Activated CD8-positive, alpha-beta memory T cell treated with anti-CD3 and anti-CD28 coated beads, Interleukin-2, amount 50 U/mL, for 4 hours (primary cell): ENCODE measurements at places on chromosomes 12 and 14.

DNA sequence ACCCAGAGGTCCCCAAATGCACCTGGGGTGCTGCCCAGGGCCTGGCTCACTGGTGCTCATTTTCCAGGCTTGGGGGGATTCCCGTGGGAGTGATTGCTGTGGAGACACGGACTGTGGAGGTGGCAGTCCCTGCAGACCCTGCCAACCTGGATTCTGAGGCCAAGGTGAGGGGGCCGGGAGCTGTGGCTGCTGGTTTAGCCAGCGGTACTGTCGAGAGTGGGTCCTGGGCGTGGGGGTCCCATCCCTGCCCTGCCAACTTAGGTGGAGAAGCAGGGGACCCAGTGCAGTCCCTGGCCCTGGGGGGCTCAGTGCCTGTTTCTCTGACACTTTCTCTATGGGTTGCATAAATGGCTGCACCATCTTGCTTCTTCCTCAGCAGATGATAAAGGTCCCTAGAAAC lies 50.9 kb downstream of the FOXN4 start:
- DNase-seq, result no peak

DNA sequence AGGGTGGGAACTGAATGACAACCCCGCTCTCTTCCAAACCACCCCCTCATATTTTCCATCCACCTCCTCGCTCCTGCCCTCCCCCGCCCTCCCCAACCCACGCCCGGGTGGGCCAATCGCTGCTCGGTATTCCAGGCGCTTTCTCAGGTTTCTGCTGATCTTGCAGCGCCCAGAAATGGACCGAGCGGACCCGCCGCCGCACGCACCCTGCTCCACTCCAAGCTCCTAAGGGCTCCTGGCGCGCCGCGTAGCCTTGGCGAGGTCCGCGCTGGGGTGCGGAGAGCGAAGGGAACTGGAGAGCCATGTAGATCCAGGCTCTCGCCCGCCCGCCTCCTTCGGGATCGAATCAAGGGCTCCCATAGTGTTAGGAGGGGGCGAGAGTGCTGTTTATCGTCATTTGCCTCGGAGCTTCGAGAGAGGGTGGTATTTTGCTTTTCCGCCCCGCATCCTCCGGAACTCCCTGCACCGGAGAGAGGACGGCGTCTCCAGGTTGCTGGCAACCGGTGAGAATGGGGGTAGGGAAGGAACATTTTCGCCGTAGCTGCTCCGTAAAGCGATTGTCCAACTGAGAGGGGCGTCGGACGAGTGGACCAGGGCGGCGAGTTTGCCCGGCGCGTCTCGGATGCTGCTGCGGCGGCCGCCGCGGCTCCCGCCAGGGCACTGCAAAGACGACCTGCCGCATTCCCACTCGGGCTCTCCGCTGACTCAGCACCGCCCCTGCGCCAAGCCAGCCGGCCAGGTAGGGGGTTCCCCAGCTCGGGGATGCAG lies at the start of gene KCNA1:
Gene KCNA1 (plus strand): TSS at position 172 of the 768 bp plus-strand sequence. CDS start 1,474 bp downstream, outside the sequence.
- DNase-seq, result no peak

- DNase-seq, result no peak
Measured at GRCh38 chr12:22228022-22228875, 106.3 kb downstream of the ST8SIA1 start.

DNA sequence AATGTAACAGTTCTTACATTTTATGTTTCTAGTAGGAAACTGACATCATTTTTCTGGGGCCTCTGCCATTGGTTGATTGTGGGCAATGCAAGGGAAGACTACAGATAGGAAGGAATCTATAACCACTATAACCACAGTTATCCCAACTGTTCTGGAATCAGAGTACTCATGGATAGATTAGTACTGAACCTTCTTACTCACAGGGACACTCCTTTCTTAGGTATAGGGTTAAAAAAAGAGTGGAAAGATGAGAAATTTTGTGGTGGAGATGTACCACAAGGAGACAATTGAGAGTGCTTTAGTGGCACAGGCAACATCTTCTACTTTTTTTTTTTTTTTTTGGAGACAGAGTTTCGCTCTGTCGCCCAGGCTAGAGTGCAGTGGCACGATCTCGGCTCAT lies 21.0 kb downstream of the TMEM116 start:
- no peak for DNase-seq

DNA sequence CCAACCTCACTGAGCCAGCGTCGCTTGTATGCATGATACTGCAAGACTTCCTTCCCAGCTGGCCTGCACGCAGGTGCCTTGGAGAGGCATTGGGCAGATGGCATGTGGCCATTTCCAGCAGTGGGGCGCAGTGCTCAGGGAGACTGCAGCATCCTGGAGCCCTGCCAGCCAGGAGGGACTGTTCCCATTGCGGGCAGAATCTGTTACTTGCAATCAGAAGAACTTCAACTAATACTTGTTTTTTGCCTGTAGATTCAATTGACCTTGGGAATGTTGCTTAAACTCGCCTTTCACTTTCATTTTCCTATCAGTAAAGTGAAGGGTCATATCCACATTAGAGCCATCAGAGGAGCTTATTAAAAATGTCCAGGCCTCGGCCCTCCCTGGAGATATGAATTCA lies 29.8 kb downstream of the ANKRD9 start:
- DNase-seq, result no peak

- no peak for DNase-seq
Measured at GRCh38 chr12:11795192-11795912, 145.9 kb downstream of the ETV6 start.

DNA sequence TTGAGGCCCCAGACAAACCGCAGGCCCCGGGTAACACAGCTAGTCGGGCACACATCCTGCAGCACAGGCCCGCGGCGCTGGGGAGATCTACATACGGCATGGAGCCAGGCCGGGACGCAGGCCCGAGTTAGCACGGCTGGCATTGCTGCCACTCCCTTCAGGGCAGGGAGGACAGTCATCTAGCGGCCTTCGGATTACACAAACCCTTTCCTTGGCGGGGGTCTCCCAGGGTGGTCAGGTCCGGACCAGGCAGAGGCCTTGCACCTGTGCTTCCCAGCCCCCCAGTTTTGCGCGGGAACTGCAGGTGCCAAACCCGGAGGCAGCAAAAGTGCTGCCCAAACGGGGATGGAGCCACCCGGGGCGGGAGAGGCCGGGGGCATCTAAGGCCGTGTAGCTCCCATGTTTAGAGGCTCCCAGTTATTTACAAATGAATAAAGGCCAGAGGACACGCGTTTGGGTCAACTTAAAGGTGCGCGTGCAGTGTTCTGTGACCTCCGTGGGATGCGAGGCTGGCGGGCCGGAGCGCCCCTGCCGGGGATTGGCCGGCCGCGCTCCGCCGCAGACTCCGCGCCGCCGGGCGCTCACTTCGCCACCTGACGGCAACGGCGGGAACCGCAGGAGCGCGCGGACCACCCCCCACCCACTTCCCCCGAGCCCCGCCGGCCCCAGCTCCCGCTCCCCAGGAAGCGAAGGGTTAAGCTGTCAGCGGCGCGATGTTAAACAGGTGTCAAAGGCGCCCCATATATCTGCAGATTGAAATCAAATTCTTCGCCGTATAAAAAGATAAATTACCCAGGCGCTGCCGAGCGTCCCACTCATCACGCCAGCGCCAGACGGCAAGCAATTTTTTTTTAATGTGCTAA lies 18.1 kb downstream of the VSX2 start:
- peak; percentile 63 for DNase-seq

- no peak for DNase-seq
Measured at GRCh38 chr12:47942614-47943225, 20.7 kb upstream of the TMEM106C start.

- no peak for DNase-seq
Measured at GRCh38 chr14:39102265-39102968, 618 bp downstream of the SEC23A start.

GRCh38 chr12:118398524-118398923 lies 22.2 kb downstream of the SUDS3 start:
- no peak for DNase-seq

DNA sequence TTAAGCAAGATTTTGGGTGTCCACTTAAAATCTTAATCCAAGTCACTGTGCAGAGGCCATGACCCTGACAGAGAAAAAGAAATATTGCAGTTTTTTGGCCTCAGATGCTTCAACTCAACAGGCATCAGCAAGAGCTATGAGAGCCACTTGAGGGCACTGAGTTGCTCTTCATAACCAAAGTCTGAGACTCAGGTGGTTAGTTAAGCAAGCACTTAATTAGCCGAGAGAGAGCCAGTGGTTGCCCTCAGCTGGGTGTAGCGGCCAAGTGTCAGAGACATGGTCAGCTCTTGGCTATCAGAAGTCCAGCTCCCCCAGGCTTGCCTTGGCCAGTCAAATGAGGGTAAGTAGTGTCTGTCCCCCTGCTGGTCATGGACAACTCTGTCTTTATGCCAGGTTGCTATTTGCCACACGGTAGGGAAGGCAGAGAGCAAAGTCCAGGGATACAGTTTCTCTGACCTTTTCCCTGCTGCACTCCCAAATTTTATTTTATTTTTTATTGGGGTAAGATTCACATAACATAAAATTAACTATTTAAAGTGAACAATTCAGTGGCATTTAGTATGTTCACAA lies 9.0 kb upstream of the KRT71 start:
- DNase-seq, result no peak

DNA sequence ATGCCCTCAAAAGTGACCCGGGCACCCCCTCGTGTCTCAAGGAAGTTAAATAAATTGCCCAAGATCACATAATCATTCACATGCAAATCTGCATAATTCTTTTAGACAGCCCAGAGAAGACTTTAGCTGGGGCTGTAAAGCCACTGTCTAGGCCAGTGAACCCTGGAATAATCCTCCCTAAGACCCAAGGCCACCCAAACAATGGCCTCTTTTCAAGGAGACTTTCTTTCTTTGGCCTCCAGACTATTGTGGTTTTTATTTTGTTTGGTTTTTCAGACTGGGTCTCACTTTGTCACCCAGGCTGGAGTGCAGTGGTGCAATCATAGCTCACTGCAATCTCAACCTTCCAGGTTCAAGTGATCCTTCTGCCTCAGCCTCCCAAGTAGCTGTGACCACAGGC lies 10.6 kb downstream of the SVOP start:
- DNase-seq, result no peak

DNA sequence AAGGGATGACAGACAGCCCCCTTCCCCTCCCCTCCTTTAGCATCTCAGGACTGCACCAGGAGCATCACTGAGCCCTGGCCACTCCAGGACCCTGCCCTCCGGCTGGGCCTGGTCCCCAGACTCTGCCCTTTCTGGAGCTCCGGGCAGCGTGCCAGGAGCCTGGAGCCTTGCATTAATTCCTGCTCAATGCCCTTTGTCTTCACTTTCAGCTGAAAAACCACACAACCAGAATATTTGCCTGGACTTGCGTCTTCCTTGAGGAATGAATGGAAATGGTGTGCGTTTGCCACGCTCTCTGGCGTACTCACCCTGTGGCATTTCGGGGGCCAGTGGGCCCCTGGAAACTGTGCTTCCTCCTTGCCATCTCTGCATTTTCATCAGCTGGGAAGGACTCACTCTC lies 8.5 kb upstream of the RFLNA start:
- DNase-seq, result no peak

DNA sequence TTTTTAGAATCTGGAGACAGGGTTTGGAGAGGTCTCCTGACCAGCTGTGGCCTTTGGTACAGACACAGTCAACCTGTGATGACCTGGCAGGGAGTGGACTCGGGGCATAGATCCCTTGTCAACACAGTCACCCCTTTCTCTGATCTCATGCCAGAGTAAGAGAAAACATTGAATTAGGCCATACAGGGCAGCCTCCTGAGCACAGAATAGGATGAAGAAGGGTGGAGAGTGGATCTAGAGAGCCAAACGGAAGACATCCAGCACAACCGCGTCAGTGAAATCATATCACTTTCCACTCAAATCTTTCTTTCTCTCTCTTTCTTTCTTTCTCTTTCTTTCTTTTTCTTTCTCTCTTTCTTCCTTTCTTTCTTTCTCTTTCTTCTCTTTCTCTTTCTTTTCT lies 145.9 kb upstream of the TBX3 start:
- no peak for DNase-seq

GRCh38 chr14:81169711-81170103 lies 51.1 kb downstream of the GTF2A1 start:
- DNase-seq, result no peak

DNA sequence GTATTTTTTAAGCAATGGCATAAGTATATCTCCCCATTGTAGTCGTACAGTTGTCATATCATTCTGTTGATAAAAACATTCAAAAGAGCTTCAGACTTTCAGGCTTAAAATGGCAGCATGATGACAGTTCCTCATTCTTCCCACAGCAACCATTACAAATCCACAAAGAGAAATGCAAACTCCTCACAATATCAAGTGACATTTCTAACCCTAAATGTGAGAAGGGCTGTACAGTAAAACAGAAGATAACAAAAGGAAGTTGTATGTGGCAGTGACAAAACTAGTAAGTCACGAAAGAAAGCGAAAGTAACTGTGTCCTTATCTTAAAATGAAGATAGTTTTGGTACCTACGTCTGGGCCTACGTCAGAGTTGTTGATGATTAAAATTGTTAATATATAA lies 46.7 kb downstream of the GXYLT1 start:
- DNase-seq, result no peak

GRCh38 chr14:24037658-24038037 lies 14.2 kb upstream of the CARMIL3 start:
- DNase-seq, result no peak

- DNase-seq, result no peak
Measured at GRCh38 chr14:60655119-60655897, 6.0 kb upstream of the SIX1 start.

GRCh38 chr14:51145246-51145645 lies 50.3 kb upstream of the TRIM9 start:
- no peak for DNase-seq

DNA sequence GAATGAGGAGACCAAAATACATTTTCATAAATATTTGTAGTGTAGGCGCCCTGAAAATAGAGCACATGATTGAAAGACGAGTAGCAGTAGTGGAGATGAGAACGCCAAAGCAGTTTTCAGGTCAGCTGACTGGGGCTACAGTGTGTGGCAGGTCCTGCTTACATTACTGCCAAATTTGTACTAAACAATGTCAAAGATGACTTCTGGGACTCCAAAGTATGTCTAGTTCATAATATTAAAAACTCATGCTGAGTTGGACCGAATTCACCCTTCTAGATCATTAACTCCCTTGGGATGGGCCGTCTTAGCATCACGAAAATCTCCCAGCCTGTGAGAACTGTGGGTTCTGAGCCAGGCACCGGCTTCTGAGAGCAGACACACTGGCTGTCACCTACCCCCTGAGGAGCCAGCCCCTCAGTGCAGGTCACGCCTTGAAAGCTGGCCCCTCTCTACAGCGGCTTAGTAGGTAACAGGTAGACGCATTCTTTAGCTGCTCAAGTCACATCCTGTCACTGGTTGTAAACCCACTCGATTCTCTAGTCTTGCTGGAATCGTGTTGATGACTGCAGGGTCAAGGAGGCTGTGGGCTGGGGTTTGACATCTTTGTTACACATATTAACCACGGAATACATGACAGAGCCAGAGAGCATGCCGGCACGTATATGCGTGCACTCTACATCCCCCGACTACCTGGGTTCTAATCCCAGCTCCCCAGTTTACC lies 210.4 kb downstream of the ETV6 start:
- no peak for DNase-seq

DNA sequence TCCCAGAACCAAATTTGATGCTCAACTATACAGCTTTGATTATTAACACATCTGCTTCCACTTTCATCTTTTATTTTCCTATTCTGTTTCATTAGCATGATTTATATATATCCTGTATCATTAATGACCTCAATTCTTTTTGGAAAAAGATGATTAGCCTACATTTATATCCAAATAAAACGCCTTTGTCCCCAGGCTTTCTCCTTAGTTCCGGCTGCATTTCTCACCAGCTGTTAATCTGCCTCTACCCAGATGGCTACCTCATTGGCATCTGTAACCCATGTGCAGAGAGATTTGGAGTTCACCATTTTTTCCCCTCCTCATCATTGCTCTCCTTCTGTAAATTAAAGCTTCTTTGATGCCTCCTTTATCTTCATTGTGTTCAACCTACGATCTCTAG lies 336.8 kb upstream of the RGS6 start:
- no peak for DNase-seq
